ENCODE measurements at places on chromosomes 2 and 18.

DNA sequence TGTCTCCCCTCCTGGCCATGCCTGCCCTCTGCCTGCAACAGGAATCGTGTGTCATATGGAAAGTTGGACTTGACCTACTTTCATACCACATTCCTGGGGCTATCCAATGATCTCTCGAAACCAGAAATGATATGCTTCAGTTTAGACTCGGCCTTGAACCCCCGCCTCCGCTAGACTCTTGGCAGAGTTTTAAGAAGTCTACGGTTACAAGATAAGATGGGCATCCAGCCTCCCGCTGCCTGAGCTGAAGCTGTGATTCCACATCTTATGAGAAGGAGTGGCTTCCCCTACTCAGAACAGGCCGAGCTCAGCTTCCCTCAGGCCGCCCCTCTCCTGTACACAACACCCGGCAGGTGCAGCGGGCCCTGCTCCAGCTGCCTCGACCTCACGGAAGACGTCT is 73.9 kb downstream of the MTCL1 start:
- no peak for DNase-seq

GRCh38 chr2:44746856-44747615 is 194.5 kb upstream of the SIX3 start:
- DNase-seq: no peak

- DNase-seq: peak; percentile 19
These were observed 15.4 kb downstream of the HK2 start for GRCh38 chr2:74849228-74849892.

GRCh38 chr2:221415789-221416188 is 156.3 kb downstream of the EPHA4 start:
- DNase-seq: no peak

- DNase-seq: peak; percentile 66
These were observed 125.6 kb downstream of the PLB1 start for GRCh38 chr2:28621172-28622100.

DNA sequence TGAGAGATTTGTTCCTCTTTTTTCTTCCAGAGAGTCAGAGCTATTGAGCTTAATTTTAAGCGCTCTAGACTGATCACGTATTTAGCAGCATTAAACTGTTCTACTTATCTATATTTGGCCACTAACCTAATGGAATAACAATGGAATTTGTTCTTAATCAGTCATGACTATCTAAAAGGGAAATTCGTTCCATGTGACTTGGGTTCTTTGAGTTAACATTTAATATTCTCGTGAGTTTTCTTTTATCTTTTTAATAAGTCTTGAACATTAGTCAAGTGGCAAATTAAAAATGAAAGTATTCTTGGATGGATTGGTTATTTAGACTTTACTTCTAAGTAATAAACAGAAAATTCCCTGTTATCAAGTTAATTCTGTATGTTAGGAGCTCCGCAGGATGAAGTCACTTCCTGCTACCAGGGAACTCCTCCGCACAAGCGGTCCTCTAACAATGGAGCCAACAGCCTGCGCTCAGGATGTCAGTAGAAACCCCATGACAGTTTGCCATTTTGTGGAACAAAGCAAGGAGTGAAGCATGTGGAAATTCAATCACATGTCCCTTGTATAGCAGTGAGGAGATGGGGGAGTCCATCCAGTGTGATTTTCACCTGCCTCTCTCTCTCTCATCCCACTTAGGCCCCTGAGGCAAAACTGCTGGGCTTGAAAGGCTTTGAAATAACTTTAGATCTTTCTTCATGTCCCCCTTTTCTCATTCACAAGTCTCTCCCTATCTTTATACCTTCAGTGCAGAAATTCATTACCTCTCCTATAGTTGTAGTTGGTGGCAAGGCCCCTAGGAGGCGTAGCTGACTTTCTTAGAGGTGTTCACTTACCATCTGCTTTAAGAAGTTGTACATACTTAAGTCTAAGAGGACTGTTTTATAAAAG is 138.1 kb downstream of the WDR7 start:
- DNase-seq: peak; percentile 0

GRCh38 chr2:187989925-187990623 is 301.6 kb upstream of the GULP1 start:
- DNase-seq: no peak

DNA sequence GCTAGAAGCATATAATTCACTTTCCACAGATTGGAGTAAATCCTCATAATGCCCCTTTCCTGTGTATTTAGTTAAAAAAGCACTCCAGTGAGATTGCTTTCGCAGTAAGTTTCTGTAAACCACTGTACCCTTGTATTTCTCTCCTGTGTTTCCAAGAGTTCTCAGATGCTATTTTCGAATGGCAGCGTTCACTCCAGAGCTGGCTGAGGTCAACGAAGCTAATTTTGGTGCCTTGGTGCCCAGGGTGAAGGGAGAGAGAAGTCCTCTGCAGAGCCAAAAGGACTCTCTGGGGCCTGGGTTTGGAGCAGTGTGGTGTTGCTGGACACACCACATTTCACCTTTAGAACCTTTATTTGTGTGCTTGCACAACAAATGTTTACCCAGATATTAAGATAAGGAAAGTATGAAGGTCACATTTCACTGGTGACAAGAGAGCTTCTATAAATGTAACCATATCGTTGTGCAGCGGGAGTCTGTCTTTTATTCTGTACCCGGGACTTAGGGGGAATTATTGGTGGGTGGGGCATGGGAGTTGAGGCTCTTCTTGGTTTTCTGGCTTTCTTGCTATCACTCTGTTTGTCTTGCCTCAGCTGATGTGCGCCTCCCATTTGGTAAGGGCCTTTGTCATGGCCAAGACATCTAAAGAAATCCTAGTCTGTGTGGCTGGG is 9.9 kb downstream of the EPAS1 start:
- DNase-seq: no peak

DNA sequence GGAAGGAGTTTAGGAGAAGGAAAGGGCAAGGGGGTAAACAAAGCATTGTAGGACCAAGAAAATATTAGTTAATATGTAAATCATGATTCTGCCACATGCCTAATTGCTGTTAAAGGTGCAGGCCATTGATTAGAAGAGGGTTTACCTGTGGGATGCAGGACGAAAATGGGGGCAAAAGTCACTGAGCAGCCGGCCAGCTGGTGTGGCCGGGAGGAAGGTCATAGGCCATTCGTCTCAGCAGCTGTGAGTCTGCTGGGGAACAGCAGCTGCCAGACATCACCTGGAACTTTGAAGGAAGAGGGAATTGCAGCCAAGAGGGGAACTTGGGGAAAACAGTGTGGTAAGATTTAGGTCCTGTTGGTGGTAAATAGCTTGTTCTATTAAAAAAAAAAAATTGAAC is 184.4 kb downstream of the DYSF start:
- DNase-seq: no peak

DNA sequence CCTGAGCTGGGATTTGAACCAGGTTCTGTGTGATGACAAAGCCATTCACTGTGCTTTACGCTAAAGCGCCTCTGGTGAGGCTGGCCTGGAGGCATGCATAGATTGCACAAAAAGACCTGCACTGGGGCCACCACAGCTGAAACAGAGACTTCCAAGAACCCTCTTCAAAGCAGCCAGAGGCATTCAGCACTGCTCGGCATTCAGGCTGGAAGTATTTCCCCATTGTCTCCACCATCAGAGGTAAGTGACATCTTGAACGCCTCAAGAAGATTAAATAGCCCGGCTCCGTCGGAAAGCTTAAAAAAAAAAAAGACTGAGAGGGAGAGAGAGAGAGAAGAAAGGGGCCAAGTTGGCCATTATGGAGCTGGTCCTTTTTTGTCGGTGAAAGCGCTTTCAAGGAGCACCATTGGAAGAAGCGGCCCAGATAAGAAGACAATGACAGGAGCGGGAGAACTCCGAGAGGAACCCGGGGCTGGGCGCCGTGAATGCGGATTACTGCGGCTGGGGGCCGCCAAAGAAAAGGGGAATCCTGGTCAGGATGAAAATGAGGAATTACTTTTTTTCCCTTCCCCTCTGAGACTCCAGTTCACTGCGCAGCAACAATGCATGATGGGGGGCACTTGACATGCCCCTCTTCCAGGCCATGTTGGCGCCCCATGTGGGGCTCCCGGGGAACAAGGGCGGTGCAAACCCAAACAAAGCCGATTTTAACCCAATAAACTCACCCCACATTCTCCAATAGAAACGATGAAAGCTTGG is 228.3 kb downstream of the MYCN start:
- DNase-seq: no peak

GRCh38 chr2:181357979-181358378 is 99.2 kb upstream of the ITGA4 start:
- DNase-seq: no peak

- no peak for DNase-seq
These were observed 113.9 kb downstream of the HNMT start for GRCh38 chr2:138078153-138078552.

DNA sequence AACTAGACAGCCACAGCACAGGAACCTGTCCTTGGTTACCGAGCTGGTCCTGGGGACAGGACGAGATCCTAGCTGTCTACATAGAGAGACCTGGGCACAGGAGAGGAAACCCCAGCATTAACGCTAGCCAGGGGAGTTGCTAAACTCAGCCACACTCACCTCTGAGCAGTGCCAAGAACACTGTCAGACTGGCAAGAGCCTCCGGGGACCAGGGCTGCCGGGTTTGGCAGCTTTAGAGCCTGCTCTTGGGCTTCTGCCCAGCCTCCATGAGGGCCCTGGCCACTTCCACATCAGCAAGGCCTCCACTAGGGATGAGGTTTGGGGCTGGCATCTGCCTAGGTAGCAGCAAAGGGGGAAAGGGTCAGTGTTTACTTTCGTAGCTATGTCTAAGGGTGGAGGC is 6.7 kb downstream of the TMBIM1 start:
- no peak for DNase-seq
